ENCODE measurements at places on chromosomes 4 and X.
A peak's percentile ranks its signal among the peaks of the same experiment; 100 is the strongest.

- no peak for DNase-seq
Observed at GRCh38 chr4:20681271-20681670, 19.0 kb upstream of the PACRGL start.

DNA sequence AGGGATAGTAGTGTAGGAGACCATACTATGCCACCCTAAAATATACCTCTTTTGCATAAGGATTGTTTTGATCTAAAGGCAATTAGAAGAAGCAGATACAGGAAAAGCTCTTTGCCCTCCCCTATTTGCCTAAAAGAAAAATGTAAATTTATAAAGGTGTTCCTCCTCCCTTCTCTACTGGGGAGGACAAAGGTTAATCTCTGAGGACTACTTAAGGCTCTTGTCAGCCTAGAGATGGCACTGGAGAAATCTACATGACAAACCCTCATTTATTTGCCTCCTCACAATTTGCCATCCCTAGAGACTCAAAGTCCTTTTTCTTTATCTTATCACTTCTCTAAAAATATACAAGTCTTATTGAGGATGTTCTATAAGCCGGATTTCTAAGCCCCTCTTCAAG lies 1021.8 kb downstream of the STPG2 start:
- no peak for DNase-seq

DNA sequence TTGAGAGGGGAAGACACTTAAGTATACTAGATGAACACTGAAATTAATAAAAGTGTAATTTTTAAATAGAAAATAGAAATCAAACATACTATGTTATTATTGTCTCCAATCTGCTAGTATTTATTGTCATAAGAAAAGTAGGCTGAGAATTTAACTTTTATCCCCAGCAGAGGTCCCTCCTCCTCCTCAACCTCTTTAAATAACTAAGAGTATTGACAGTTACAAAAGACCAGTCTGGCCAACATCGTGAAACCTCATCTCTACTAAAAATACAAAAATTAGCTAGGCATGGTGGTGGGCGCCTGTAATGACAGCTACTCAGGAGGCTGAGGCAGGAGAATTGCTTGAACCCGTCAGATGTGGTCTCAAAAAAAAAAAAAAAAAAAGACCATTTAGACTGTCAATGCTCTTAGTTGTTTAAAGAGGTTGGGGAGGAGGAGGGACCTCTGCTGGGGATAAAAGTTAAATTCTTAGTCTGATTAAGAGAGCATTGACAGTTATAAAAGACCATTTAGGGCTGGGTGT lies 4.2 kb downstream of the SLC30A9 start:
- DNase-seq: no peak

GRCh38 chr4:153019906-153020305 lies 83.8 kb downstream of the FHDC1 start:
- DNase-seq: no peak

- no peak for DNase-seq
Observed at GRCh38 chr4:84647312-84647884, 64.5 kb downstream of the CDS1 start.

- DNase-seq: no peak
Observed at GRCh38 chr4:147740176-147740575, 8.3 kb downstream of the ARHGAP10 start.

DNA sequence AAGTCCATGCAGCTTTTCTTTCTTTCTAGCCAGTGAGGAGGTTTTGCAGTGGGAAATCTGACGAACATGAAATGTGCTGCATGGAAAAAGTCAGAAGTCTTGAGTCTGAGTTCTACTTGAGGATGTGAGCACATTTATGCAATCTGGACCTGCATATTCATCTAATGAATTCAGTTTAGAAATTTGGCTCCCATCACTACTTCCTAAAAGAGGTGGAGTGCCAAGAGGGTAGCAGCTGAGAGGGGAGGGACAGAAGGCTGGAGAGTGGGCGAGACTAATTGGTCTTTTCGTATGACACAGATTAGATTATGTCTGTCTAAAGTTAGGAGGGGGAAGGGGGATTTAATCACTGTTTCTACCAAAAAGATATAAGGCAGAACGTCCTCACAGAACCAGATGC lies 535.9 kb downstream of the IQCM start:
- DNase-seq: no peak

DNA sequence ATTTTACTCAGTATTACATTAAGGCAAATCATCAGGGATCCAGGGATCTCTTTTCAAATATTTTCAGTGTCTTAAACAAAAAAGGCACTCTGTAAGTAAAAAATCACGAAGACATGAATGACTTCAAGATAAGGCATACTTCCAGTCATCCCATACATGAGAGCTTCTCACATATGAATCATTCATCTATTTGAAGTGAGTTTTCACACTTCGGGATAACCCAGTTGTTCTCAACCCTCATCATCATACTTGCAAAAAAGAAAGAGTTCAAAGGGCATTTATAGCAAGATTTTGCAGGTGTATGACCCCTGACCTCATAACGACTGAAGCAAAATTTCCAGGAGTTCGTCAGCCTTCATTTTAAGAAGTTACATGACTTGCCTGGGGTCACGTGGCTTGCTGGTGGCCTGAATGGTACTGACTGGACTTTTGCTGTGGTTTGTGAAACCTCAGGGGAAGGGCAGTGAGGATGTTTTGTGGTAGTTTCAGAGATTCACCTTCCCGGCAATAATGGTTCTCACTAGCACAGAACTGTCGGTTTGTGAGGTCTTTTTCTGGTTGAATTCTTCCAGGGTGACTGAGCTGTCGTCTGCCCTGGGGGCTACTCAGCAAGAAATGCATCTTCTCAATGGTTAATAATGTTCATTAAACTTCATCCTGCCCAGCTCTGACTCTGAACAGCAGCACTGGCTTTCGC lies 115.8 kb upstream of the SHISA3 start:
- DNase-seq: no peak

GRCh38 chr4:5824227-5824626 lies 68.7 kb downstream of the CRMP1 start:
- DNase-seq: no peak

DNA sequence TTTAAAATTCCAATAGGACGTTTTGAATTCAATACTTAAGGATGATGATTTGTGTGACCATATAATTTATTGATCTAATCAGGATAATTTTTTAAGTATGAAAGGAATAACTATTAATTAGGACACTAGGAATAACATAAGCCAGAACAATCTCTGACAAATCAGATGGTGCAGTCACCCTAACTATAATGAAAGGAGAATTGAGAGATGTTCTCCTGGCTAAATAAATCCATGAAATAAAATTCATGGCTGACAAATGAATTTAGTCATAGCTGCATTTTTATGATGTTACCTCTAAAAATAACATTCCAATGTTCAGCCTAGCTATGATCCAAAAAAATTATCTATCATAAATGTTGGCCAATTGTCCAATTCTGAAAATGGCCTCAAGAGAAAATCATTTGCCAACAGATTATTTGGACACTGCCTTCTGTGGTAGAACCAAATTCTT lies 190.6 kb upstream of the NEIL3 start:
- no peak for DNase-seq

- DNase-seq: no peak
Observed at GRCh38 chrX:38880296-38880854, 79.1 kb downstream of the MID1IP1 start.

GRCh38 chrX:3697701-3698279 lies 15.7 kb downstream of the PRKX start:
- DNase-seq: no peak

DNA sequence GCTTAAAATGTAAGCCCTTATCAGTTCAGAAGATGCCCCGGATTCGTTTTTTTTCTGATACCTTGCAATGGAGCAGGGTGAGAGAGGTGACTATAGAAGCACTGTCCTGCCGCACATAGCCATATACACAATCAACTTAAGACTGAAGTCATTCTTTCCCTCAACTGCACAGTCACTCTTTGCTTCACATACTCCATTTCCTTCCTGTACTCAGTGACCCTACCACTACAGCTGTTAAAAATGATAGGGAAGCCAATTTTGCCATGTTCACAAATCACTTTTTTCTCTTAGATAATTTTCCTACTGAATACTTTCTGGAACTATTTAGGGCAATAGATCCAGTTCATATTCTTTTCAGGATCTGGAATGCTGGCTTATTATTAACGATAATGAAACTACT lies 300.0 kb downstream of the ANK2 start:
- no peak for DNase-seq

DNA sequence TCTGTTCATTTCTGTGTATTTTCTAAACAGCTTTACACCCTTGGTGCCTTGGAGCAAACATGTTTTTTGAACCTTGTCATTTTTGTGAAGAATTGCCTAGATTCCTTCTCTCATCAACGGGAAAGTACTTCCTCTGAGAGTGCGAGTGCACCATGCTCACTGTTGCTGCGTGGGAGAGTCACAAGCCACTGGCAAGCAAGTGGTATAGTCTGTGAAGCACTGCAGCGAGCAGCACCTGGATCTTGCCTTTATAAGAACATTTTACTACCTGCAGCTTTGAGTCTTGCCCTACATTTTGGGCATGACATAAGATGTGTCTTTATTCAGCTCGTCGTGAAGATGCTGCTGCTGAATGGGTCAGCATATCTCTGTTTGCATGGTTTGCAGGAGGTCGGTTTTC lies 44.9 kb downstream of the HADH start:
- DNase-seq: no peak

DNA sequence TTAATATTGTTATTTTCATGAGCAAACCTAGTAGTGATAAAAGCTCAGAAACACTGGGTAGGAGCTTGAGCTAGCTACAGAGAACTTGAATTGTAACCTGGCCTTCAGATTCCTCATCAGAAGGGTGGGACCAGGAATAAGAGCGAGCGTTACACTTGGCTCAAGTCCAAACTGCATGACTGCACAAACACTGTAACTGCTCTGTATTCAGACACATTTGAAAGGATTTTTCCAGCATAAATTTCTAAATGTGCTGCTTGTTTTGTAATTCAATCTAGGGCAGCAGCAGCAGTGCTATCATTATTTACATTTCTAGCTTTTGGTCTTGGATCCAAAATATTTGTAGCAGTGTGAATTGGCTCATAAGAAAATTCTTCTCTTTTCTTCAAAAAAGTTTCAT lies 133.0 kb upstream of the TMLHE start:
- no peak for DNase-seq

DNA sequence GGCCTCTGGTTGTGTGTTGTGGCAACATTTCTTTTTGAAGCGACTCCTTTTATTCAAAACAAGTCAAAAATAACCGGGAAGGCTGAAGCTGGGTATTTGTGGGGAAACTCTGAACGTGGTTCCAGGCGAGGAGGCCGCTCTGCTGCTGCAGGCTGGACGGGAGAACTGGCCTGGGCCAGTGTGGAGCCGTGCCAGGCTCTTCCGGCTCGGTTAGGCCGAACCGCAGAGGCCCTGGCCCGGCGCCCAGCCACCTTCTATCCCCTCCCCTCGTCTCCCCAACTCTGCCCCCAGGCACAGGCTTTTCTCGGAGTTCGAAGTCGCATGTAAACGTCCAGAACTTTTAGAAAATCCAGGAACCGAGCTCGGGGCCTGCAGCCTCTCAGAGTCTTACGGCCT lies 2.4 kb upstream of the BCOR start:
- no peak for DNase-seq

DNA sequence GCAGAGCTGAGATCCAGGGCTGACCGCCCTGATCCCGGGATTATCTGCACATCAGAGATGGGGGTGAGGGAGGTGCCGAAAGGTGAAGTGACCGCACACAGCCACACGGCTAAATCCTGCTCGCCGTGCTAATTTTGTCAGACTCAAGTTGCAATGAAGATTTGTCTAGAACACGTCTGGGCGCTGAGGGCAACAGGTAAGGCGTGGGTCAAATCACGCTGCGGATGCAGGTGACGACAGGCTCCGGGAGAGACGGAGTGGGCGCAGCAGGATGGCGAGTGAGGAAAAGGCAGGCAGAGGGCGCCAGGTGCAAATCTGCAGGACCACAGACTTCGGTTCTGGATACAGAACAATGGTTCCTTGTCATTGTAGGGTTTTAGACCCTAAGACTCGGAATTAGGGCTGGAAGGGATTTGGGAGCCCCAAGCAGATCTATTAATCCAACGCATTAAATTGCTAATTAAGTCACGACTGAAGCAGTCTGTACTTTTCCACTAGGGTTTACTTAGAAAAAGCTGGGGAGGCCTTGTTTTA lies 1.9 kb upstream of the TBC1D14 start:
- DNase-seq: peak; percentile 80

- no peak for DNase-seq
Observed at GRCh38 chr4:168781926-168782325, 228.1 kb downstream of the CBR4 start.

- DNase-seq: no peak
Observed at GRCh38 chrX:139204898-139205667, 325.5 kb upstream of the F9 start.

DNA sequence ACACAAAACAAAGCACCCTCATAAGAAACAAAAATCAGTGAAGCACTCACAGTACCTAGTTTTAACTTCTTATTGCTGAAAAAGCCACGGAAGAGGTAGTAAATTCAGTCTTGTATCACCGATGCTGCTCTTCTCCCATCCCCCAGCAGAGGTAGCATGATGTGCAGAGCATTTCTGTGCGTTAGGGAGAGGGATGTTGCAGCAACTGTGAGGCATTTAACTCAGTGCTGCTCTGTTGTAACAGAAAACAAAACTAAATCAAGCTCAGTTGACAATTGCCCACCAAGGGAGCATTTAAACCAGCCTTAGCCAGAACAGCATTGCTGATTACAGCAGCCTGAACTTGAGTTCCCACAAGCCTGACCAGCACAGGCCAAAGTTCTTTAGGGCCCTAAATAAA lies 1279.7 kb upstream of the ADGRL3 start:
- no peak for DNase-seq

GRCh38 chrX:23732704-23733103 lies 10.4 kb downstream of the ACOT9 start:
- DNase-seq: no peak

- no peak for DNase-seq
Observed at GRCh38 chrX:102744307-102744706, 23.8 kb downstream of the GPRASP3 start.

DNA sequence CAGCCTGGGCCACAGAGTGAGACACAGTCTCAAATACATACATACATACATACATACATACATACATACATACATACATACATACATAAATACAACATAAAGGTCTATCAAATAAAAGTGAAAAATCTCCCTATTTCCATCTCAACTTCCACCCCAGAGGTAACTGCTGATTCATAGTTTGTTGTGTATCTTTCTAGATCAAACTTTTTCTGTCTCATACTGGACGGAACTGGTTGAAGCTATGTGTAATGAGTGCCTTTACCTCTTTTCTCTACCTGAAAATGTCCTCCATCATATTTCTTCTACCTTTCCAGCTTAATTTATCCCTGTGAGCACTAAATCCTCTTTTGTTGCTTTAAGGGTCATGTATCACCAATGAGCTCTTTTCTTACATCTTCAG lies 102.5 kb downstream of the HDAC8 start:
- DNase-seq: no peak

DNA sequence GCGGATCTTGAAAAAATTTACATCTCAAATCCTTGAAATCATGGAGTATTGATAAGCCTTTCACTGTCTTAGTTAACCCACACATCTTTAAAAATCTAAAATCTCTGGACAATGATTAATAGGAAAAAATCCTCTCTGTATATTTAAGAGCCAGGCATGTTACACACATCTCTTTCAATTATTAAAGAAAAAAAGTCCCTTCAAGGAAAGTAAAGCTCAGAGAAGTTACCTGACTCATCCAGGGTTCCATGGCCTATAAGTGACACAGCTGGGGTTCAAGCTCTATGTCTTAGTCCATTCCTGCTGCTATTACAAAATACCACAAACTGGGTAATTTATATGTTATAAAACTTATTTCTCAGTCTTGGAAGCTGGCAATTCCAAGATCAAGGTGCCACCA lies 14.2 kb upstream of the FGF16 start:
- no peak for DNase-seq
